ENCODE measurements at places on chromosomes 12 and 14. TPM values are rescaled to one million over a fixed set of nuclear protein-coding genes. Genes with fewer than 3 reads are reported as not detected.

Gene TAS2R20
- total RNA-seq = 0.61 TPM

Gene MGP
- total RNA-seq = not detected

Gene CLEC1A
- total RNA-seq = not detected

Gene TAS2R46
- total RNA-seq = not detected

Gene HNRNPA1
- total RNA-seq = 312 TPM

Gene RAD51AP1
- 47.7 TPM for total RNA-seq

Gene HOXC10
- total RNA-seq = 48.6 TPM

Gene KIF5A
- not detected for total RNA-seq

Gene PLEK2
- total RNA-seq = 1.3 TPM

Gene TAS2R43
- 0.71 TPM for total RNA-seq

Gene MIP
- not detected for total RNA-seq

Gene BCL11B
- not detected for total RNA-seq

Gene GYS2
- not detected for total RNA-seq

Gene BEST3
- total RNA-seq = 0.61 TPM

Gene RNASE3
- not detected for total RNA-seq

Gene NEDD1
- 46.4 TPM for total RNA-seq

Gene SERPINA12
- total RNA-seq = not detected

Gene SRGAP1
- 0.10 TPM for total RNA-seq

Gene DNAI7
- total RNA-seq = 0.37 TPM

Gene COCH
- total RNA-seq = 0.07 TPM

Gene ITGB7
- 0.49 TPM for total RNA-seq

Gene OVCH1
- not detected for total RNA-seq

Gene SLC7A7
- total RNA-seq = 27.3 TPM

Gene PTPN6
- total RNA-seq = 12.1 TPM

Gene ARHGEF25
- 4.6 TPM for total RNA-seq

Gene CLEC4D
- not detected for total RNA-seq

Gene CBLN3
- total RNA-seq = 0.25 TPM

Gene TSPAN11
- total RNA-seq = not detected

Gene CFAP251
- 0.44 TPM for total RNA-seq

Gene NOXRED1
- not detected for total RNA-seq

Gene COX8C
- total RNA-seq = not detected

Gene TAS2R31
- 0.14 TPM for total RNA-seq

Gene ACTR6
- total RNA-seq = 38.1 TPM

Gene GPR162
- total RNA-seq = 59.0 TPM

Gene CELA1
- total RNA-seq = not detected

Gene GDF3
- not detected for total RNA-seq

Gene TMEM132C
- total RNA-seq = not detected

Gene DAAM1
- total RNA-seq = 0.27 TPM

Gene CLMN
- not detected for total RNA-seq

Gene NANOG
- total RNA-seq = not detected

Gene TEX52
- not detected for total RNA-seq

Gene BIN2
- not detected for total RNA-seq

Gene TSPAN19
- total RNA-seq = not detected

Gene SOAT2
- not detected for total RNA-seq
